ENCODE measurements at places on chromosomes 11 and 22.

DNA sequence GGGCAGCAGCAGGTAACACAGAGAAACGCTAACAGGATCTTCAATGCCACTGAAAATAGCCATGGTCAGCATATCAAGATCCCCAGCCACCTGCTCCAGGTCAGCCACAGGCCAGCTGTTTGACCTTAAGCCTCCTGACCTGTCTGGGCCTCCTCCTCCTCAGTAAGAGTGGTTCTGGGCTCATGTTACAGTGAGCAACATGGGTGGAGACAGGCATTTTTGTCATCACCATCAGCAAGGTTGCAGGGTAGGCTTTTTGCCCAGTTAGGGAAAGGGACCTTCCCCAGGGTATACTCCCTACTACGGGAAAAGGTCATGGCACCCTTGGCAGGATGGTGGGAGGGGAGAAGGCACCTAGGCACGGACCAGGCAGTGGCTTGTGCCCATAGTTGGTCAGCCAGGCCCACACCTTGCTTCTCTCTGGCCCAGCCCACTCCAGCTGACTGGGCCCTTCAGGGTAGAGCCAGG is 131.8 kb upstream of the PARVA start:
- no peak for DNase-seq

DNA sequence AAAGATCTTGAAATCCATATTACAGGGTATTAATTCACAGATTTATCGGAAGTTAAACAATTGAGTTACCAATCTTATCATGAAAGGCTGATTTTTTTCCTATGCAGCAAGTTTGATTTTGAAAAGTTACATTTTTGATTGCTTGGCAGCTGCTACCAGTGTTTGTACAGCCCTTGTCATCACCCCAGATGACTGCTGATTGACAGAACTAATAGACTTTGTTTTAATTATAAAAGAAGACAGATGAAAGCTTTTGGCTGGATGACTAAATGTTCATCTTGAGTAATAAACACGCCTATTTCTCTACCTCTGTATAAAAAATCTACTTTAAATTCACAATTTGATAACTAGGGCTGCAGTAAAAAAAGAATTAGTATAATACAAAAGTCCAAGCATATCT is 259.7 kb downstream of the TTC28 start:
- DNase-seq: no peak

DNA sequence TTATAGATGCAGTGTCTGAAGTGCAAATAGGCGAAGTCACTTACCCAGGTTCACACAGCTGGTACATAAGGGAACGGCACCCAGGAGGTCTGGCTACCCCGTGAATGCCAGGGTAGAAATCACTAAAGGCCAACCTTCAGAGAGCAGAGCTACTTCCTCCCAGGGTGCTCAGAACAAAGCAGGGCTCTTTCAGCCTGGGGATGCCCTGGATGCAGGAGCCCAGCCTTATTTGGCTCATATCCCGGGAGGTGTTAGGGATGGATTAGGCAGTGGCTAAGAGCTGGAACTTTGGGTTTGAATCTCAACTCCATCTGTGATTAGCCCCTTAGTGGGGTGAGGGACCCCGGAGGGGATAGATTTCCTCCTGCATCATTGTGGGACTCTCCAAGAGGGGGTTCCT is 33.1 kb upstream of the ASPHD2 start:
- no peak for DNase-seq

- DNase-seq: no peak
Observed at GRCh38 chr11:94781837-94782236, 13.7 kb downstream of the AMOTL1 start.

DNA sequence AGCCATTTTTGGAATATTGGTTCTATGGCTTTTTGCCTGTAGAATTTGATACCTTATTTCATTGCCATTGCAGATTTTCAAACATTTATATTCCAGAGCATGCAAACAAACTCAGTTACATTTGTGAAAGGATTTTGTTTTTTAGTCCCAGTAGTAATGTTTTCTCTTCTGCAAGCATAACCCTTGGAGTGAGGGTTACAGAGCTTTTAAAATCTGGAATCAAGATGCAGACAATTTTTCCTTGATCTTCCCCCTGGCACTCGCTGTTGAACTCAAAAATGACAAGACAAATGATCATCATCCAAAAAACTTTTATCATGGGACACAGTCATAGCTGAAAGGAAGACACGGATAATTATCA is 20.8 kb downstream of the BBOX1 start:
- DNase-seq: no peak

DNA sequence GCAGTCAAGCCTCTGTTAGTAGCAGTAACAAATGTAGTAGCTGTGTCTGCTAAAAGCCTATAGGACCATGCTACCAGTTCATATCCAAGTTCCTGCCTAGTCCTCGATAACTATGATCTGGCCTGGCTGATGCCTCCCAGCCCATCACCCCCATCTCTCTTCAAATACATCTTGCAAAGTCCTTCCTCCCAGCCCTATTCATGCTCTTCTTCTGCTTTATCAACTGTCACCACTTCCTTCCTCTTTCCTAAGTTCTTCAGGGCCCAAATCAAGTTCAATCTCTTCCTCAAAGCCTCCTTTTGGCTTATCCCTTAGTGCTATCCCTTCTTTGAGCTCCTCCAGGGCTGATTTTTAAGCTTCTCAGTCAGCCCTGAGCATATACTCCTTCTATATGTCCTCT is 150.9 kb upstream of the THY1 start:
- no peak for DNase-seq

DNA sequence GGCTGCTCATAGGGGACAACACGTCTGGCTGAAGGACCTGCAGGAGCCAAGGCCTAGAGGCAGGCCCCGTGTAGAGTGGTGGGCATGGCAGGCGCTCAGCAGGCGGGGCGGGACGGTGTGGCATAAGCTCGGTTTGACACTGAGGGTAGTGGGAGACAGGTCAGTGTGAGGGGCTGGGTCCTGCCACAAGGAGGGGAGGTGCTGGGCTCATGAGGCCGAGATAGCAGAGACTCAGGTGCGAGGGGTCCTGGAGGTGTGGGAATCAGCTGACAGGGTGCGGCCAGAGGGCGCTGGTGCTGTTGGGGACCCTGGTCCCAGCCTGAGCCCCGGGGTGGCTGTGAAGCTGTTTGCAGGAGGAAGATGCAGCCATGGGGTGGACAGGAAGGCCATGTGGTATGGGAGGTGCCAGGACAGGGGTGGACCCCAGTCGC is 6.7 kb downstream of the SLC22A12 start:
- DNase-seq: no peak

DNA sequence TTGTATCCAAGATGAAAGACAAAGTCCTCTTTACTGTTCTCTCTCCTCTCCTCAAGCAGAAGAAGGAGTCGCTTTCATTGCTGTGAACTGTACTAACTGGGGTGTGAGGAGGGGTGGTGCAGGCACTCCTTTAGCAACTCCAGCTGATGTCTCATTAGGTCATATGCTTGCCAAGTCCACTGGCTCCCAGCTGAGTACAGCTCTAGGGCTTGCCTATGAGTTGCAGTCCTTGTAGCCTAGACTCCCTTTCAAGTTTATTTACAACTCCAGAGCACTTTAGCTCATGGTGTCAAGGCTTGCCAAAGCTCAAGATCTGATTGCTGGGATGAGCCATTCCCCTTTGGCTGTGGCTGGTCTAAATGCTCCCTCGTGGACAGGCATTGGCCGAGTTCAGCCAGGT is 55.1 kb upstream of the PDGFD start:
- DNase-seq: no peak

DNA sequence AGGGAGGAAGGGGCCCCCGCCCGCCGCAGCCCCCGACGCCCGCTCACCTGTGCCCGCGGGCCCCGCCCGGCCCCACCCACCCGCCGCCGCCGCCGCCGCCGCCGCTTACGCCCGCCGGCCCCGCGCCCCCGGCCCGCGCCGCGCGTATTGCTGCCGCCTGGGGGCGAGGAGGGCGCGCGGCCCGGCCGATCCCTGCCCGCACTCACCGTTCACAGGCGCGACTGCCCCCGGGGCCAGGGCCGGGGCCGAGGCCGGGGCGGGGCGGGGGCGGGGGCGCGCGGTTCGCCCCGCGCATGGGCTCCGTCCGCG is 212 bp downstream of the HRAS start:
- no peak for DNase-seq

- DNase-seq: no peak
Observed at GRCh38 chr22:46934746-46935491, 172.5 kb downstream of the TBC1D22A start.

DNA sequence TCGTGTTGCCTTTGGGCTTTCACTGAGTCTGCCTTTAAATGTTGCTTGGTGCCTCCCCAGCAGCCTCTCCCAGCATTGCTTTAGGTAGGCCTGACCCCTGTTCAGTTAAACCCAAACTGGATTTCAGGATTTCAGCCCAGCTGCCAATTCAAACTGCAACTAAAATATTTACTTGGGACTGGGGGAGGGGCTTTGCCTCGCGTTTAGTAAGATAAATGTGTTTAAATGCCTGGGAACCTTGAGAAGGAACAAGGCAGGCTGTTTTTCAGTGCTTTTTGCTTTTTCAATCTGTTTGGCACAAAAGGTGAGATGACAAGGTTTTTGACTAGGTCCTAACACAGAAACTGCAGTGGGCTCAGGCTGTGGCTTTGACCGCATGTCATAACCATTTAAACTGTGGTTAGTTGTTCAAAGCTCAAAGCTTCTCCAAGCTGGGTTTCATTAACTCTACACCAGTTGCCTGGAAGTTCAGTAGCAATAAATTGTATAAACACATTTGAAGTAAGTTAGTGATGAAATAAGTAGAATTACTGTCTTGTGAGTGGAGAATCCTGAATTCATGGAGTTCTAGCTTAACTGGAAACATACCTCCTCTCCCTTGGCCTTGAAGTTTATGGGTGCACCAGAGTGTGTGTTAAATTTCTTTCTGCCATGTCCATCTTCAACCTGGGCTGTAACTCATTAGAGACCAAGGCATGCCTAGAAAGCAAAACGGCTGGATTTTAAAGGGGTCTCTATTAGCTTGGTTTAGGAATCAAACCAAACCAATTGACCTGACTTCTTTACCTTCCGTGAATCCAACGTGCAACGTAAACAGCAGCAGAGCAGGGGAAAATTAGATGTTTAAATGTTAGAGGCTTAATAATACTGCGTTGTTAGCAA is 3.6 kb downstream of the PKNOX2 start:
- no peak for DNase-seq

DNA sequence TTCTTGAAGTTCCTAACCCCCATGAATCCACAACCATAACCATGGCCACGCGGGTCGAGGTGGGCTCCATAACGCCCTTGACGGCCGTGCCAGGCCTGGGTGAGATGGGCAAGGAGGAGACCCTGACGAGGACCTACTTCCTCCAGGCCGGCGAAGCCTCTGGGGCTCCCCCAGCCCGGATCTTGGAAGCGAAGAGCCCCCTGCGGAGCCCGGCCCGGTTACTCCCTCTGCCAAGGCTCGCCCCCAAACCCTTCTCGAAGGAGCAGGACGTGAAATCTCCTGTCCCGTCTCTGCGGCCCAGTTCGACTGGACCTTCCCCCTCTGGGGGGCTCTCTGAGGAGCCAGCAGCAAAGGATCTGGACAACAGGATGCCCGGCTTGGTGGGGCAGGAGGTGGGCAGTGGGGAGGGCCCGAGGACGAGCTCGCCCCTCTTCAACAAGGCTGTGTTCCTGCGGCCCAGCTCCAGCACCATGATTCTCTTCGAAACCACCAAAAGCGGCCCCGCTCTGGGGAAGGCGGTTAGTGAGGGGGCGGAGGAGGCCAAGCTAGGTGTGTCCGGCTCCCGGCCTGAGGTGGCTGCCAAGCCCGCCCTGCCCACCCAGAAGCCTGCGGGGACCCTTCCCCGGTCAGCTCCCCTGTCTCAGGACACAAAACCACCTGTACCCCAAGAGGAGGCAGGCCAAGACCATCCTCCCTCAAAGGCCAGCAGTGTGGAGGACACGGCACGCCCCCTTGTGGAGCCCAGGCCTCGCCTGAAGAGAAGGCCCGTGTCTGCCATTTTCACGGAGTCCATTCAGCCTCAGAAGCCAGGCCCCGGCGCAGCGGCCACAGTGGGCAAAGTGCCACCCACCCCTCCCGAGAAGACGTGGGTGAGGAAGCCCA is 75.7 kb downstream of the KIAA1671 start:
- no peak for DNase-seq

DNA sequence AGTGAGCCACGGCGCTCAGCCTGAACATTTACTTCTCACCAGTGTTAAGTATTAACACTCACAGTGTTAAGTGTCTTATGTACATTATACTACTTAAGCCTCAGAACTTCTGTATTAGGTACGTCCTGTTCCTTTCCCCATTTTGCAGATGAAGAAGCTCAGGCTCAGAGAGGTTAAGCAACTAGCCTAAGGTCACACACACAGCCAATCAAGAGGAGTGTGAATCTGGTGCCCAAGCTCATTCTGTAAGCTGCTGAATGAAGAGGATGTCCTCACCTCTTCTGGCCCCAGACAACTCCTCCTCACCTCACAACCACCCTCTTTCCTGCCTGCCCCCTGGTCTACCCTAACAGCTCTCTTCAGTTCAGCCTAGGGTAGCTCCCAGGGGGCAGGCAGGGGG is 29.9 kb downstream of the CREB3L1 start:
- no peak for DNase-seq

DNA sequence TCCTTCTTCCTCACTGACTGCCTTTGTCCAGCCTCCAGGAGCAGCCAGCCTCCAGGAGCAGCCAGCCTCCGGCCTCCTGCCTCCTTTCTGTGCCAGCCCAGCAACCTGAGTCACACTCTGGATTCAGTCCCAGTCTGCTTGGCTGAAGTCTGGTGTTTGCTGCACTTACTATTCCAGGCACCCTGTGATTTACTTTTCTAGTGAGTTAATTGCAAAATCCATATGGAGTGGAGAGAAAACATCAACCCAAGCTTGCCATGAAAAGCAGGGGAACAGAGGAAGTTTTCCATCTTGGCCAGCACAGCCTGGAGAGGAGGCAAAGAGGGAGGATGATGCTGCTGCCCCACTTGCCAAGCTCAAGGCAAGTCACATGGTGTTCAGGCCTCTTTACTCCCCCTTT is 400.5 kb downstream of the TENM4 start:
- no peak for DNase-seq

DNA sequence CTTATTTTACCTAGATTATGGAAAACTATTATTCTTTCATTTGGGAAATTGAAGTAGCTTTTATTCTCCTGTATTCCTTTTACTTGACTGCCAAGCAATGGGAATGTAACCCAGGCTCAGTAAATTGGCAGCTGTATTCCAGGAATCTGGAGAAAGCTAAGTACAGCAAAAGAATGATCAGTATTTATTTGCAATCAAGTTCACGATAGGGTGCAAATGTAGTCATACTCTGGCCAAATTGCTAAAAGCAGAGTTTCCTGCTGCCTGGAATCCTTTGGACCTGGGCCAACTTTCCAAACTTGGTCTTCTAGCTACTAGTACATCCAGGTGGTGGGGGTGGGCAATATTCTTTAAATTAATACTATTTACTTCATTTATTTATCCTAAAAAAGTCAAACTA is 286.0 kb upstream of the CTSC start:
- DNase-seq: no peak

DNA sequence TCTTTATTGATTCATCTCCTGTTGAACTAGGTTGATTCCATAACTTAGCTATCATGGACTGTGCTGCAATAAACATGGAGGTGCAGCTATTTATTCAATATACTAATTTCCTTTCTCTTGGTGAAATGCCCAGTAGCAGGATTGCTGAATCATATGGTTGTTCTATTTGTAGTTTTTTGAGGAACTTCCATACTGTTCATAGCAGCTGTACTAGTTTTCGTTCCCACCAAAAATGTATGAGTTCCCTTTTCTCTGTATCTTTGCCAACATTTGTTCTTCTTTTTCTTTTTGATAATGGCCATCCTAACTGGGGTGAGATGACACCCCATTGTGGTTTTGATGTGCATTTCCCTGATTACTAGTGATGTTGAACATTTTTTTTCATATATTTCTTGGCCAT is 87.2 kb upstream of the NAV2 start:
- no peak for DNase-seq

Measured in activated CD8-positive, alpha-beta memory T cell treated with anti-CD3 and anti-CD28 coated beads for 4 hours (primary cell).